ENCODE measurements at places on chromosomes 16 and 17. TPM values are rescaled to one million over a fixed set of nuclear protein-coding genes. Genes with fewer than 3 reads are reported as not detected.

GOSR1 gene
- 29.7 TPM for total RNA-seq

PIRT gene
- total RNA-seq, result not detected

PPY gene
- not detected for total RNA-seq

SYCE1L gene
- 0.46 TPM for total RNA-seq

KCNH4 gene
- 0.13 TPM for total RNA-seq

ELOB gene
- 299 TPM for total RNA-seq

SMTNL2 gene
- total RNA-seq, result 40.4 TPM

ANKRD40CL gene
- not detected for total RNA-seq

HS3ST6 gene
- not detected for total RNA-seq

WNT3 gene
- total RNA-seq, result 0.91 TPM

MFAP4 gene
- 42.9 TPM for total RNA-seq

KIF2B gene
- not detected for total RNA-seq

SPEM1 gene
- total RNA-seq, result not detected

HS3ST3A1 gene
- total RNA-seq, result 1.3 TPM

DBNDD1 gene
- 6.3 TPM for total RNA-seq

CCL7 gene
- not detected for total RNA-seq

AGRP gene
- not detected for total RNA-seq

WNT9B gene
- total RNA-seq, result 0.13 TPM

NPB gene
- 0.24 TPM for total RNA-seq

RRN3 gene
- total RNA-seq, result 24.2 TPM
